ENCODE measurements at places on chromosomes 3 and 15. TPM values are rescaled to one million over a fixed set of nuclear protein-coding genes. Genes with fewer than 3 reads are reported as not detected.
A peak's percentile ranks its signal among the peaks of the same experiment; 100 is the strongest.

GRCh38 chr15:78129077-78129750, 2.0 kb downstream of the CIB2 start:
- no peak for DNase-seq

GRCh38 chr3:56304069-56304468, 164.2 kb downstream of the ERC2 start:
- DNase-seq, result no peak

- peak; percentile 13 for DNase-seq
Observed at GRCh38 chr3:80238152-80238551, 470.4 kb upstream of the ROBO1 start.

- DNase-seq, result no peak
Observed at GRCh38 chr3:197734667-197735318, 1.9 kb downstream of the RUBCN start.

GOLGA8Q gene
- total RNA-seq, result 1.1 TPM

DNA sequence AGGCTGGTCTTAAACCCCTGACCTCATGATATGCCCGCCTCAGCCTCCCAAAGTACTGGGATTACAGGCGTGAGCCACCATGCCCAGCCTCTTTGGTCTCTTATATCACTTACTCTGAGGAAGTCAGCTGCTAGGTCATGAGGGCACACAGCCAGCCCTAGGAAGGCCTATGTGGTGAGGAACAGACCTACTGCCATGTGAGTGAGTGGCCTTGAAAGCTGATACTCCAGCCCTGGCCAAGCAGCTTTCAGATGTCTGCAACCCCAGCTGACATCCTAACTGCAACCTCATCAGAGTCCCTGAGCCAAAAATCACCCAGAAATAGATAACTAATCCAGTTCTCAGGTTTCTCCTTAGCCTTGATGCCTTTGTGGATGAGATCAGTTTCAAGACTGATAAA, 224.3 kb downstream of the EDEM1 start:
- DNase-seq, result no peak

DNA sequence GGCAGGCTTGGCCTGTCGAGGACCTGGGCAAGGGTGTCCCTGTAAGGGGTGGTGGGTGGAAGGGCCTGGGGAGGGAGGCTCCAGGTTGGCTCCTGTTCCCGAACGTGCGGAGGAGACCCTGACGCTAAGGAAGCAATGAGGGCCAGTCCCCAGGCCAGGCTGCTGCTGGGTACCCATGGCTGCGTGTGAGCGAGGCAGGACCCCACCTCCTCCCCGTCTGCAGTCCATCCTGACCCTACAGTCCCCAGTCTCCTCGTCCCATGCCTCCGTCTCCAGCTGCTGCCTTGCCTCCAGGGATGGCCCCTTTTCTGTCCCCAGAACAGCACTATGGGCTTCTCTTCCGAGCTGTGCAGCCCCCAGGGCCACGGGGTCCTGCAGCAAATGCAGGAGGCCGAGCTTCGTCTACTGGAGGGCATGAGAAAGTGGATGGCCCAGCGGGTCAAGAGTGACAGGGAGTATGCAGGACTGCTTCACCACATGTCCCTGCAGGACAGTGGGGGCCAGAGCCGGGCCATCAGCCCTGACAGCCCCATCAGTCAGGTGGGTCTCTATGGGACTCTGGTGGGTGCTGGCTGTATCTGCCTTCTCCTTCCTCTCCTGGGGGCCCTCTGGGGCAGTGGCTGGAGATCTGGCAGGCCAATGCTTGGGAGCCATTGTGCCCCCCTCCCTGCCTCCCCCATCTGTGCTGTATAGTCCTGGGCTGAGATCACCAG, 571 bp downstream of the FES start:
- no peak for DNase-seq

DNA sequence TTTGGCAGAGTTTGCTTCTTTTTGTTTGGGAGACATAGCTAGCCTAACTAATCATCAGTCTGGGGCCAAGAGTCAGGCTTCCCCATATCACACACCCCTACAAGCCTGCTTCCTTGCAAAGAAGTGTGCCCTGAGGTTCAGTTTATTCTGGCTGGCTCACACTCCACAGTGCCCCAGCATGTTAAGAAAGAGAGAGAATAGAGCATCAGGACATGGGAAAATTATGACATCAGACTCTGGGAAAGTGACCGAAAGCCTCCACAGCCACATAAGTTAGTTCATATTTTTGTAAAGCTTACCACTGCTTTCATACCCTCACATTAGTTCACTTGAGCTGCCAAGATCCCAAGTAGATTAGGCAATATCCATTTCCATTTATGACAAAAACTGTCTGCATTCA, 63.0 kb upstream of the CFAP161 start:
- DNase-seq, result peak; percentile 72

IL5RA gene
- not detected for total RNA-seq

GRCh38 chr15:45205192-45205591, 17.4 kb upstream of the SHF start:
- peak; percentile 68 for DNase-seq

GRCh38 chr3:164903820-164904451, 174.4 kb downstream of the SI start:
- no peak for DNase-seq

TNNC1 gene
- total RNA-seq, result 2.0 TPM

NME9 gene
- total RNA-seq, result not detected

GRCh38 chr3:193951859-193952258, 184.1 kb upstream of the HES1 start:
- DNase-seq, result no peak

DNA sequence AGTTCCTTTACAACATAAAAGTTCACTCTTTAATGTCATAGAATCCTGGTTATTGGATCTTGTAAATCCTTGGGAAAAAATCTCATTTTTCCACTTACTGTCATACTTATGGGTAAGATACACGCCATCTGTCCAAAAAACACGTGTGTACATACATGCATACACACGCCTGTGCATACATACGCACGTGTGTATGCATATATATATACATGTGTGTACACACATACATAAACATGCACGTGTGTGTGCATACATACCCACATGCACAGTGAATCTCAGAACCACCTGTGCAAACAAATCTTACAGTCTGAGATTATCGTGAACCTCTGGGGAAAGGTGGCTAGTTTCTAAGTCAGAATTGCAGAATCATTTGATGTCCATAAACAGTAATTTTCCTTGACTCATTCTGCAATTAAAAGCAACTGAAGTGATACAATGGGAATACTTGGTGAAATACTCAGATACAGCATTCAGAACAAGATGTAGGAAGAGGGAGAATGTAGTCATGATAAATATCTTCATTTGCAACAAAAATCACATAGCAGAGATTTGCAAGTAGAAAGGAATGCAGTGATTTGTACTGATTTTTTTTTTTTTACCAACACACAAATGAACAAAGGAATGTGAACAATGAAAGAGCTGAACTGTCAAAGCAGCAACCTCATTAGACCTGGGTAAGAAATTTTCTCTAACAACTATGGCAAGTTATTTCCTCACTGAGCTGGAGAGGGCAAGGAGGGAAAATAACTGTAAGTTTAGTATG, 160.6 kb upstream of the POU1F1 start:
- DNase-seq, result peak; percentile 66

CTXN2 gene
- total RNA-seq, result not detected

ATP8B4 gene
- total RNA-seq, result 0.99 TPM

DNA sequence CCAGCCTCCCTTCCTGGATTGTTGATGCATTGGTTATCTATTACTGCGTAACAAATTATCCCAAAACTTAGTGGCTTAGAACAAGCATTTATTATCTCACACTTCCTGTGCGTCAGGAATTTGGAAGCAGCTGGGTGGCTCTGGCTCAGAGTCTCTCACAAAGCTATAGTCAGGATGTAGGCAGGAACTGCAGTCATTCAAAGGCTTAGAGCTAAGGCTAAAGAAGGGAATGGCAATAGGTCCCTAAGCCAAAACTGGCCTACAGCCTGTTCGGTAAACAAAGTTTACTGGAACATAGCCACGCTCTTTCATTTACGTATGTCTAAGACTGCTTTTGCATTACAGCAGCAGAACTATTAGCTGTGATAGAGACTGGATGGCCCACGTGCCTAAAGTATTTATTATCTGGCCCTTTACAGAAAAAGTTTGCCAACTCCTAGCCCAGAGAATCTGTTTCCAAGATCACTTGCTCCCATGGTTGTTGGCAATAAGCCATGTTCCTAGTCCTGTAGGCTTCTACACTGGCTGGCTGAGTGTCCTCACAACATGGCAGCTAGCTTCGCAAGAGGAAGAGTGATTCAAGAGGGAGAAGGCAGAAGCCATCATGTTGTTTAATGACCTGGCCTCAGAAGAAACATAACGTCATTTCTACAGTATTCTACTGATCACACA, 132.4 kb downstream of the SNRK start:
- peak; percentile 71 for DNase-seq

- DNase-seq, result no peak
Observed at GRCh38 chr15:50345298-50345697, 9.7 kb downstream of the GABPB1 start.
